Stimulated activated naive B cell treated with anti-CD40 and anti-IgM and Interleukin-4, amounts not matched to agents 10 μg/mL and 1 μg/mL and 100 μg/mL, for 72 hours (primary cell): ENCODE measurements at places on chromosomes 1 and 21.

DNA sequence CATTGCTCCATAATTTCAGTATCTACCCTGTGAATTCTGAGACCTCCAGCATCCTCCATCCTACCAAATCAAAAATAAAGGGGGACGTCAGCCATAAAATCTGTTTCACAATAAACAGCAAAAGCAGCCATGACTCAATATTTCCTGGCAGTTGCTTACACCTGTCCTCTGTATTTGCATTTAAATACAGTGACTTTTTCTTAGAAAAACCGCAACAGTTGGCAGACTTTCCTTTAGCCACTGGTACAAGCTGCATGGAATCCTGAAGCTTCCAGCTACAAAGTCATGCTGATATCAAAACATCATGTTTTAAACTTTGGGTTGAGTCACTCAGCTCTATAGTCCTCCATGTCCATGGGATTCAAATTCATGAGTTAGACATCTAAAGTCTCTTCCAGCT is 278.0 kb upstream of the KAZN start:
- DNase-seq: no peak
- no peaks in the 10 kb centered on the region for H3K4me1 ChIP-seq
- H3K36me3 ChIP-seq: no peaks in the 10 kb centered on the region
- H3K27me3 ChIP-seq: peaks cover 14% of the 10 kb centered on the region

DNA sequence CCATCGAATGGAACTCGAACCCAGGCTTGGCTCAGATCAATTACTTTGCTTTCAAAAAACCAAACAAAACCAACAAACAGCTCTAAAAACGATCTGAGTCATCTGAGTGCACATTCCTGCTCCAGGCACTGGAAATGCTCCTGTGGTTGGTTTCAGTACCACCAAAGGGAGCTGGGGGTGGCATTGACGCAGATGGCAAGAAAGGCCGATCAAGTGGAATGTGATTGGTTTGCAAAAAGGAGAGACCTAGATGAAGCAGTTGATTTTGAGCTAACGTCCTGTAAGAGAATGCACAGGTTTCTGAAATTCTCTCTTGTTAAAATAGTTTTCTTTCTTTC is 39.5 kb downstream of the PIK3CD start:
- no peak for DNase-seq
- peaks cover 57% of the 10 kb centered on the region for H3K36me3 ChIP-seq
- peaks cover 73% of the 10 kb centered on the region for H3K4me1 ChIP-seq
- no peak overlapping the region for H3K4me3 ChIP-seq
- H3K27me3 ChIP-seq: no peaks in the 10 kb centered on the region

GRCh38 chr21:43985690-43986251 is 26.3 kb upstream of the TRAPPC10 start:
- no peak overlapping the region for H3K27ac ChIP-seq
- no peak for DNase-seq
- H3K4me1 ChIP-seq: peaks cover 10% of the 10 kb centered on the region
- H3K4me3 ChIP-seq: no peak overlapping the region
- H3K36me3 ChIP-seq: no peaks in the 10 kb centered on the region
- no peaks in the 10 kb centered on the region for H3K27me3 ChIP-seq

DNA sequence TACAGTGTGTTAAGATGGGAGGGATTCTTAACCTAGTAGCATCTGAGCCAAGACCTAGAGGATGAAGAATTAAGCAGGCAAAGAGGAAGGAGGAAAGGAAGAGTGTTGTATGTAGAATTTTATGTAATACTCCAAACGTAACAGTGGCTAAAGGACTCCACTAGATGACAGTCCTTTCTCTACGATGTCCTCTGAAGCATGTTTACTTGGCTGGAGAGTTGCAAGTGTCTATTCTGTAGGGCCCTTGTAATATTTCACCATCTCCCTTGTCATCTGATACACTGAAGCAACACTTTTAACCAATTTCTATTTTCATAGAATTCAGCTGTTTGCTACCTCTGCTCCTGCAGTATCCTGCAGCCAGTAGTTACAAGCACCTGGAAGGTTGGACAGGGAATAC is 2.2 kb upstream of the YBX1 start:
- peak overlapping the region; percentile 31 for H3K4me3 ChIP-seq
- H3K4me1 ChIP-seq: peaks cover 45% of the 10 kb centered on the region
- no peak for DNase-seq
- no peaks in the 10 kb centered on the region for H3K27me3 ChIP-seq
- peaks cover 34% of the 10 kb centered on the region for H3K36me3 ChIP-seq
- no peak overlapping the region for H3K27ac ChIP-seq

DNA sequence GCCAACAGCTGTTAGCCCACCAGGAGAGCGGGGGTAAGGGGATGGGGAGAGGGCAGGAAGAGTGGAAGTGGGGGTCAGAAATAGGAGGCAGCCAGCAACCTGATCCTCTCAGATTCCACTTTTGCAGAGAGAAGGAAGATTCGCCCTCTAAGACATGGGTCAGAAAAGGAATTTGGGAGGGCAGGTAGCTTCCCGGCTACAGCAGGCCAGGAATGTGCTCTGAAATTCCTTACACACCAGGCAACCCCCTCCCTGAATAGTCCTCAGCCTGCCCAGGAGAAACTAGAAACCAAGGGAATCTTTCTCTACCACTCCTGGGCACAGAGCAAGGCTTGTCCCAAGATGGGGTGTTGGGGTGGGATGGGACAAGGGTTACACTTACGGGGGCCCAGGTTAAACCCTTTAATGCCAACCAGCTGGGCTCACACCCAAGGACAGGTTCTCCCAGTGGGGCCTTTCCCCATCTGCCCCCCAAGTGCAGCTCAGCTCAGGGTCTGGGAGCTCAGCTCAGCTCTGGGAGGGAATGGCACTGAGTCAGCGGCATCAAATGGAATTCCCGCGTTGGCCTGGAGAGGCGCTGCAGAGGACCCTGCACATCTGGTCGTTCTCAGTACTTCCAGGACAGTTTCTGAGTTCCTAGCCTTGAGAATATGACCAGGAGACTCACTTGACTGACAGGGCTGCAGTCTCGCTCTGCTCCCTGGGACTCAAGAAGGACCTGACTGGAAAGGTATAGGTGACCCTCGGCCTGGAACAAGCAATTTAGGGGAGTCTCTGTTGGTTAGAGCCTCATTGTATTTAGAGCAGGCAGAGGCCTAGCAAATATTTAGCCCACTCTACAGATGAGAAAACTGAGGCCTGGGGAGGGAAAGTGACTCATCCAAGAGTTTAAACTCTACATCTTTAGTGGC is 761 bp downstream of the TNNT2 start:
- no peaks in the 10 kb centered on the region for H3K4me1 ChIP-seq
- H3K27ac ChIP-seq: no peak overlapping the region
- no peaks in the 10 kb centered on the region for H3K36me3 ChIP-seq
- no peaks in the 10 kb centered on the region for H3K27me3 ChIP-seq

DNA sequence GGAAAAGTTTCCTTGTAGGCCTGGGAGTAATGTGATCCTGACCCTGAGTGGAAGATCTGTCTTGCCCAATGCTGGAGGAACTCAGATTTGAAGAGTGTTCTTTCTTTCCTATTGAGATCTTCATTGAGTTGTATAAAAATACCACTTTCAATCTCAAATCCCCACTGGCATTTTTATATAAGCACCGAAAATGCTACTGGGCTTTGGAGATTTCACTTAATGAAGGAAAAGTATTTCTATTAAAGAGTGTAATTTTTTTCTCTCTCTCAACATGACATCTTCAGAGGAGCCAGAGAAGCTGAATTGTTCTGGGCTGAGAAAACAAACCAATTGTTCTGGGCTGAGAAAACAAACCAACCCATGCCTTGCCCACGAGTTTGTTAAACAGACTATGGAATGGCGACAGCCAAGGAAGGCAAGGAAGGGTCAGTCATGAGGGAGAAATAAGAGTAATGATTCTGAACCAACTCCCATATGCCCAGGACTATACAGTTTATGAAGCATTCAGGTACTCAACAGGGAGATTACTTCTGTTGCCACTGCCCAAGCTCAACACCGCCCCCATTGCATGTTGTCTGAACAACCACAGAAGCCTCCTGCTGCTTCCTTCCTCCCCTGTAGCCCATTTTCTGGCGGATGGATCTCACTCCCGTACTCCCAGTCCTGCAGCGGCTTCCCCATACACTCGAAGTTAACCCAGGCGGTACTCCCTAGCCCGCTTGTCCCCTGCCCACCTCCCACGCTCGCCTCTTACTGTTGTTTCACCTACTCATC is 103.2 kb downstream of the BEND5 start:
- H3K36me3 ChIP-seq: no peaks in the 10 kb centered on the region
- no peaks in the 10 kb centered on the region for H3K27me3 ChIP-seq
- H3K4me3 ChIP-seq: no peak overlapping the region

GRCh38 chr21:45488931-45489721 is 53.1 kb downstream of the SLC19A1 start:
- no peak for DNase-seq
- H3K36me3 ChIP-seq: no peaks in the 10 kb centered on the region
- H3K27ac ChIP-seq: no peak overlapping the region
- peaks cover 4% of the 10 kb centered on the region for H3K4me1 ChIP-seq
- no peaks in the 10 kb centered on the region for H3K27me3 ChIP-seq

DNA sequence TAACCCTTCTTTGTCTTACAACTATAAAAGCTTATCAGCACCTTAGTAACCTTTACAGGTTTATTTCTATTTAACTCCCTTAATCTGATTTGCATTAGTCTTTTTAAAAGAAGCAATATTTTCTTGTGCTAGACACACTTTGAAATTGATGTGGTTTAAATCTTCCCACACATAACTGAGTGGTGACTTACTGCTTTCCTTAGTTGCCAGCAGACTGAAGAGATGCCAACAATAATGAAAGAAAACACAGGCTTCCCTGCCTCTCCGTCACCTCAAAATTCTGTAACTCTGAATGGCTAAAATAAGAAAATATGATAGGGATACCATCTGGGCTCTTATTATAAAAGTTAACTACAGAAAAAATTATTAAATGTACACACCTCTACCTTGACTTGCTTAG is 196.8 kb downstream of the PTBP2 start:
- H3K36me3 ChIP-seq: no peaks in the 10 kb centered on the region
- H3K4me1 ChIP-seq: no peaks in the 10 kb centered on the region
- H3K27me3 ChIP-seq: no peaks in the 10 kb centered on the region
- no peak overlapping the region for H3K27ac ChIP-seq

DNA sequence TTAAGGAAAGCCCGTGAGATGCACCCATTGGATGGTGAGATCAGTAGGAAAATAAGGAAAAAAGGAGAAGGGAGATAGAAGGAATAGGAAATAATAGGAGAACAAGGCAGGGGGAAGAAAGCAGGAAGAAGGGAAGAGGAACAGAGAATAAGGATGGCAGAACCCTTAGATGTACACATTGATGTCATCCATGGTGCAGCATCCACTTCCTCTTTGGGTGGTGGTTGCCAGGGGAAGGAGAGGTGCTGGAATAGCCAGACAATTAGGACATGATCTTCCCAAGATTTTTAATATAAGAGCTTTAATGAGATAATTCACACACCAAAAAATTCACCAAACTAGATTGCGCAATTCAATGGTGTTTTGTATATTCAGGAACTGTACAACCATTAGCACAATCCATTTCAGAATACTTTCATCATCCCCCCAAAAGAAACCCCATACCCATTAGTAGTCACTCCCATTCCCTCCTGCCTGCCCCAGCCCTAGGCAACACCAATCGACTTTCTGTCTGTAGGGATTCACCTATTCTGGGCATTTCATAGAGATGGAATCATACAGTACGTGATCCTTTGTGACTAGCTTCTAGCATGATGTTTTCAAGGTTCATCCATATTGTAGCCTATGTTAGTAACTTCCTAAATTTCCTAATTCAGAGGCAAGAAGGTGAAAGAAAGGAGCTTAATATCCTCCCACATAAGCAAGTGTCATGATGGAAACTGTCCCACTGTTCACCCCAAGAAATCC is 121.4 kb downstream of the PLXNA2 start:
- no peak overlapping the region for H3K27ac ChIP-seq
- no peaks in the 10 kb centered on the region for H3K4me1 ChIP-seq
- H3K27me3 ChIP-seq: no peaks in the 10 kb centered on the region
- H3K4me3 ChIP-seq: no peak overlapping the region
- no peak for DNase-seq

- H3K27ac ChIP-seq: peak within 1 kb of the TSS; percentile 99
- peaks cover 51% of the 10 kb centered on the region for H3K4me1 ChIP-seq
- peak; percentile 79 for DNase-seq
- no peaks in the 10 kb centered on the region for H3K27me3 ChIP-seq
- peaks cover 31% of the 10 kb centered on the region for H3K36me3 ChIP-seq
These were observed at the start of gene TRAF3IP3 for GRCh38 chr1:209755926-209756614. Gene TRAF3IP3 (plus strand): TSS chr1:209756053. CDS start chr1:209760040, 3,987 bp downstream.

- H3K4me1 ChIP-seq: no peaks in the 10 kb centered on the region
- H3K36me3 ChIP-seq: peaks cover 6% of the 10 kb centered on the region
- no peak for DNase-seq
- H3K27me3 ChIP-seq: peaks cover 41% of the 10 kb centered on the region
These were observed 36.6 kb upstream of the TMEM52 start for GRCh38 chr1:1955621-1956094.

- H3K27ac ChIP-seq: no peak overlapping the region
- no peak overlapping the region for H3K4me3 ChIP-seq
- DNase-seq: peak; percentile 8
- peaks cover 18% of the 10 kb centered on the region for H3K4me1 ChIP-seq
- H3K27me3 ChIP-seq: no peaks in the 10 kb centered on the region
These were observed 35.8 kb downstream of the EVI5 start for GRCh38 chr1:92749024-92749634.

GRCh38 chr1:66285618-66286270 is 248.2 kb upstream of the SGIP1 start:
- H3K27ac ChIP-seq: no peak overlapping the region
- peaks cover 46% of the 10 kb centered on the region for H3K4me1 ChIP-seq
- H3K36me3 ChIP-seq: no peaks in the 10 kb centered on the region
- no peak overlapping the region for H3K4me3 ChIP-seq
- DNase-seq: no peak
- no peaks in the 10 kb centered on the region for H3K27me3 ChIP-seq

- no peaks in the 10 kb centered on the region for H3K36me3 ChIP-seq
- H3K27ac ChIP-seq: peak overlapping the region; percentile 37
- no peak overlapping the region for H3K4me3 ChIP-seq
These were observed 32.3 kb upstream of the FBXO28 start for GRCh38 chr1:224081604-224082003.

DNA sequence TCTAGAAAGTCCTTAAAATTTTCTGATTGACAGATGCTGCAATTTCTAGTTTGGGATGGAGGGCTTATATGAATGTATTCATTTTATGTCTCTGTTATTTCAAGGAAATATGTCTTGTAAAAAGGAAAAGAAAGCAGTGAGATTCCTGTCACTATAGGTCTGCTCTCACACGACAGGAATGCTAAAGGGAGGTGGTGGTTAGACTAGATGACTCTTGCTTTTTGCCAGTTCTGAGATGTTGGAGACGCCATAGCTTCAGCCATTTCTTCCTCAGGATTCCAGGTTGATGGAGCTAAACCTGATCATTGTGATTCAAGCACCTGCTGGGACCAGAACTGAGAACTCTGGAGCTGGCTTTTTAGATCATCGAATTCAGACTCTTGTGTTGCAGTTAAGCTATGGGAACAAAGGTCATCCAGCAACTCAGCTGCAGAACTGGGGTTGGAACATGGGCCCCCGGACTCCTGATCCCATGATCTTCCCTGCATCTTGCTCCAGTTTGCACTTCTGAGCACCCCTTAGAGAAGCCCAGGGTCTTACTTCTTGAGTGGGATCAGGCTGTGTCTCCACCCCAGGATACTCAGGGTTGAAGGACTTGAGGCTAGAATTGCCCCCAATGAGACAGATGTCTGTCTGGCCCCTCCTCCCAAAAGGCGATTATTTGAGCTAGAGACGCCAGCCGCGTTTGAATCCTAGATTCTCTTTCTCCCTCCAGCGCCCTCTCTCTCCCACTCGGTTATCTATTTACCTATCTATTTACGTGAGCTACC is 46.7 kb upstream of the FOXO6 start:
- no peaks in the 10 kb centered on the region for H3K4me1 ChIP-seq
- no peak overlapping the region for H3K4me3 ChIP-seq
- DNase-seq: no peak
- H3K36me3 ChIP-seq: no peaks in the 10 kb centered on the region
- H3K27ac ChIP-seq: no peak overlapping the region
